ENCODE measurements at places on chromosomes 6 and 20.

- DNase-seq: no peak
Measured at GRCh38 chr6:47168180-47168579, 126.0 kb upstream of the ADGRF1 start.

DNA sequence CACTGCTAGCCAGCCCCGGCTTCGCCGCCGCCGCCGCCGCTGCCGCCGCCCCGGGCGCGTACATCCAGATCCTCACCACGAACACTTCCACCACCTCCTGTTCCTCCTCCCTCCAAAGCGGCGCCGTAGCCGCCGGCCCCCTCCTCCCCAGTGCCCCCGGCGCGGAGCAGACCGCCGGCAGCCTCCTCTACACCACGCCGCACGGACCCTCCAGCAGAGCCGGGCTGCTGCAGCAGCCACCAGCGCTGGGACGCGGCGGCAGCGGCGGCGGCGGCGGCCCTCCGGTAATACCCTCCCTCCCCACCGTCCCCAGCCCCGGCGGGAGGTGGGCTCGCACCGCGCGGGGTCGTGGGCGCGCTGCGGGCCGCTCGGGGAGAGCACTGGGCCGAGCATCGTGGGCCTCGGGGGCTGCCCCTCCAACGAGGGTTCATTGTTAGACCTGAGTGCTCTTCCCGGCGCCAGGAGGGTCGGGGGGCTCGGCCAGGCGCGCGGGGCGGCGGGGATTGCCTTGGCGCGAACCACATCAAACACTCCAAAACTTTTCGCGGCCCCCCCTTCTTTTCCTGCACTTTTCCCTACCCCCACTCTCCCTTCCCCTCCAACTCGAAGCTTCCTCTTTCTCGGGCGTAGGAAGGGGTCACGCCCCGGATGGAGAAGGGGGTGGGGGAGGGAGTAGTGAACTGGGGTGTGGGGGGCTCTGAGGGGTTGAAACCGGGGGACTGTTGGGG, 827 bp downstream of the E2F3 start:
- peak; percentile 53 for DNase-seq

DNA sequence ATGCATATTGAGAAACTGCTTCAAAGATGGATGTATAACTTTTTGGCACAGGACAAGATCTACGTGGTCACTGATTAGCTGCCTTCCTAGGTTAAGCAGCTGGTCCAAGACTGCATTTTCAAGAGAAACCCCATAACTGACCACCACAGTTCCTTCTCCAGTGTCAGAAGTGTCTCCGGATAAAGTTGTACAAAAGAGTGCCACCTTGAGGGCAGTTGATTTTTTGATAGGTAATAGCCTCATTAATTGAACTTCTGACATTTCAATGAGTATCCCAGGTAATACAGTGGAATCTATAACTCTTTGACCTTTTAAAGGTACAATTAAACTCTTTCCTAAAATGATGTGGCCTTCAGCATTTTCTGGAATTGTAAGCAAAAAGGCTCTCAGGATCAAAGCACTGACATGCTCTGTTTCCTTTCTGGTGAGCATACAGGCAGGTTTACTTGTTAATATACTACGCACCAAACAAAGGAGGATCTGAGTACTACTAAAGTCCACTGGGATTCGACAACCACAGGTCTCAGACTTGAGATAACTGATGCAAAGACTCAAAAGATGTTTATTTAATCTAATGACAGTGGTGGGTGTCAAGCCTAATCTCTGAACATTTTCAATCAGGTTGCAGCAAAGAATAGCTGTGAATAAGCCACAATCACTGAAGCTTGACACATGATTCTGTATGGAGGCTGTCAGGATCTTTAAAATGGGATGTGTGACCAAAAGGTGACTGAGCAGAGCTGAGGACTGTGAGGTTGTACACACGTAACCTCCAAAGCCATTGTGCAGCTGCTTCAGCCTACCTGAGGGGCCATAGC, 21.2 kb downstream of the MKKS start:
- no peak for DNase-seq

DNA sequence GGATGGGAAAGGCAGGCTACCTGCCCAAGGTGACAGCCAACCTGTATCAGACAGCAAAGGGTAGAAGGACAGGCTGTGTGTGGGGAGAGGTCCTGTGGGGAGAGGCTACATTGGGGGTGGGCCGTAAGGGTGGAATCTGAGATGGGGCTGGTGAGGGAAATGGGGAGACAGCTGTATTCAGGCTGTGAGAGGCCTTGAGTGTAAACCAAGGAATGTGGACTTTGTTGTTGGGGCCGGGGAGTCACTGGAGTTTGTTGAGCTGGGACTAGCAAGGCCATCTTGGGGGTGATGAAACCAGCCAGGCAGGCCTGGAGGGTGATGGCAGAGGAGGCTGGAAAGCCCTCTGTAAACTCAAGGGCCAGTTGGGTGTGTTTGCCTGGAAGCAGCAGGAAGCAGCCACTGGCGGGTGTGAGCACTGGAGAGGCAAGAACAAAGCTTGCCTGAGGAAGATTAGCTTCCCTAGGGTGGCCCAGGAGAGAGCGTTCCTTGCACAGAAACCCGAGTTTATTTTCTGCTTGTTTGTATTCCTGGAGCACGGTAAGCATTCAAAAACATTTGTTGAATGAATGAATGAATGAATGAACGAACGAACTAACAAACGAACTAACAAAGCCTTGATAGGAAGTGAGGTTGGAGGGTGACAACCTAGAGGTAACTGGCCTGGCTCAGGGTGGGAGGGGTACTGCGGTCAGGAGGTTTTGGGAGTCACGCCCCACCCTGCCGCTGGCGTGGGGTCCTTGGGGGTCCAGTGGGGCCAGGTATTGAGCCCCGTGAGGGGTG, 18.9 kb downstream of the TTBK1 start:
- no peak for DNase-seq

- no peak for DNase-seq
Measured at GRCh38 chr20:53079261-53079691, 107.1 kb downstream of the TSHZ2 start.

Measured in lung microvascular endothelial cell (primary cell).